Ovary (tissue), 10 donors: ENCODE measurements at places on chromosomes 6 and 20.

DNA sequence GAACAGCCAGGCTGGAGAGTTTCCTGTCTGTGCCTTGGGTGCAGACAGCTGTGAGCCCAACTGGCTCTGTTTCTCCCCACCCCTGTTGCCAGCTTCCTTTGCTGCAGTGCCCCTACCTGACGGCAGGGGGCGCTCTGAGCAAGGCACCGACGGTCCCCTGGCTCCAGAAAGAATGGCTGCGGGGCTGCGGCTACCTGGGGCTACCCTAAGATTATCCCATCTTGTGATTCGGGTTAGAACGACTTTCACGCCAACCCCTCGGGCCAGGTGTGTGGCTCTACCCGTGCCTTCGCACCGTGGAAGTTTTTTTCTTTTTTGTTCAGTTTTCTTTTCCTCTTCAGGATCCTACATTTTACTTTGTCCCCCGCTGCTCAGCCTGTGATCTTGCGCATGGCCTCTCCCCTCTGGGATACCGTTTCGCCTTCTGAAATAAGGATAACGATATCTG lies 33.4 kb upstream of the AAR2 start:
- DNase-seq: peak; percentile 53

DNA sequence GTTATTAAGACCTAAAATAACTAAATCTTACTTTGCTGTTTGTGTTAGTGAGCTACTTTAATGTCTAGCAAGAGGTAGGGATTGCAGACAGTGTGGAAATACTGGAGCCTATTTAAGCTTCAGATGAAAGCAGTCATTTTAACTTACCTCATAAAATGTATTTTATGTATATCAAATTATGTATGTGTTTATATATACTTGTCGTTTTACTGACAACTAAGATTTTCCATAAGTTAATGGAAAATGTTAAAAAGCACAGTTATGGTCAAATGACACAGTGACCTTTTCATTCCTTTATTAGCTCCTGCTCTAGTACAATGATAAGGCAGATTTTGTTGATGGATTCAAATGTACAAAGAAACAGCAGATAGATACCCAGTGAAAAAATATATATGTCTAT lies 34.6 kb downstream of the QKI start:
- DNase-seq: no peak

- no peak for DNase-seq
Observed at GRCh38 chr6:43710576-43710975, 23.0 kb upstream of the MRPS18A start.

DNA sequence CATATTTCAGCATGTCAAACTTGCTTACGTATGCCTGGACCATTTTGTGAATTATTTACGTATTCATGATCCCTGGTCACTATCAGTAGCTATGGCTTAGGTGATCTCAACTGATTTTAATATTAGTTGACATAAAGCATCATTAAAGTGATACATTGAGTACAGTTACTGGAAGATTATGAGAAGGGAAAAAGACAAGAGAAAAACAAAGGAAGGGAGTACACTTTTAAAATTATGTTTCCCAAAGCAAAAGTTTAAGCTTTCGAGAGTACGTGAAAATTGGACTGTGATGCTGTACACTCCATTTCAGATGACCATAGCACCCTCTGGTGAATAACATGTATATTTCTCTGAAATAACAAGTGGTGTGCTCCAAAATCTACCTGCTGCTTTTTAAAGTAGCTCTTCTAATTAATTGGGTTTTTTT lies 215.0 kb upstream of the HSF2 start:
- no peak for DNase-seq

- peak; percentile 56 for DNase-seq
Observed at GRCh38 chr20:50283922-50284810, 93.5 kb downstream of the CEBPB start.

- no peak for DNase-seq
Observed at GRCh38 chr6:44100088-44100550, 27.1 kb downstream of the MRPL14 start.

DNA sequence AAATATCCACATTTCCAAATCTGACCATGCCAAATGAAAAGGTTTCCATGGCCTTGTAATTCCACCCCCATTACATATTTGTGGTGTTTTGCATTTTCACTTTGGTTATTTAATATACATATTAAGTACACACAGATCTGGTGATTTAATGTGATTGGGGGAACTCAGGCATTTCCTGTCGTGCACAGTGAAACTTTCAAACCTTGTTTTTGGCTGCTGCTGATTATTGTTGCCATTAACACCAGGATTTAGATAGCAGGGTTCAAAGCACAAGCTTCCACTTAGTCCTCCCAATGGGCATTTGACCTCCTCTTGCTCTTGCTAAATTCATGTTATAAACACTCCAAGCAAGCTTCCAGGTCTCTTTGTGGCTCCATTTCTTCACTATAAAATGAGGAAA lies 166.5 kb downstream of the SOBP start:
- DNase-seq: no peak

- DNase-seq: no peak
Observed at GRCh38 chr20:16541226-16541625, 32.0 kb downstream of the KIF16B start.

DNA sequence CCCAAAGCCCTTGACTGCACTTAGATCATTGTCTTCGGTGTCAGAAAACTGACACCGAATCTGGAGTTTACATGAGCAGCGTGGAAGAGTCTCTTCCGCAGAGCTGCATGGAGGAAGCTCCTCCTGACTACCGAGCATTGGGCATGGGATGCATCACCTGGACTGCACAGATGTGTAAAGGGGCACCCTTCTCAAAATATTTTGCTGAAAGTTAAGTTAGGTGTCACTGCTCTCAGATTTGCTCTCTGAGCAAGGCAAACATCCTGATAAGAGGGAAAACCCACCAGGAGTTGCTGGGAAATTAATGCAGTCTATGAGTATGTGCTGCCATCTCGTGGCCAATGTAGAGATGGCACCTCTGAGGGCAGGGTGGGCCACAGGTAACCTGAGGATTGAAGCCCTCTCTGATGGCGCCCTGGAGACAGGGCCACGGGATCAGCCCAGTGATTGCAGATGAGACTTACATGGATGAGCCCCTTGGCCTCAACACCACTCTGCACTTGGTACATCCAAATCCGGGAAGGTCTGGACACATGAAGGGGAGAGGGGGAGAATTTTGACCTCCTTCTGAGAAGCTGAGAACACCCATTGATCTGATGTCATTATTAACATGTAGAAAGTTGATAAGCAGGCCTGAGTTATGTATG lies 129.9 kb downstream of the LPA start:
- peak; percentile 73 for DNase-seq

DNA sequence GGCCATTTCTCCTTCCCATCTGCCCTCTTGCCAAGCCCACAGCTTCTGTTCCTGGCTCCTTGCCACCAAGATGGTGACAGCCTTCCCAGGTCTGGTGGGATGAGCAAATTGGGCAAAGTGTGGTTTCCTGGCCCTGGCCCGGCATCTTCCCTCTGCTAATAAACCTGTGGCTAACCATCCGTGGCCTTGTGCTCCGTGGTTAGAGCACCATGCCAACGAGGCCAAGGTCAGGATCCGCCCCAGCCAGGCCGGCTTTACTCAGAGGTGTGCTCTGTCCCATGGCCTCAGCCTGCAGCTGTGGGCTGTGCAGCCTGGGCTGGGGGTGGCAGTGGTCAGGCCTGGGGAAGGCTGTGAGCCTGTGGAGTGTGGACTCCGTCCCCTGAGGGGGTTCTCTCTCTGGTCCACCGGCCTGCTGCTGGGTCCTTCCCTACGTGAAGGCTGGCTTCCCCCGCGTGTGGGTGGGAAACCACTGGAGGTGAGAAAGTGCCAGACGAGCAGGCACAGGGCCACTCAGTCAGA lies 117.4 kb downstream of the VEGFA start:
- DNase-seq: no peak
